ENCODE measurements at places on chromosomes 3 and 15.

DNA sequence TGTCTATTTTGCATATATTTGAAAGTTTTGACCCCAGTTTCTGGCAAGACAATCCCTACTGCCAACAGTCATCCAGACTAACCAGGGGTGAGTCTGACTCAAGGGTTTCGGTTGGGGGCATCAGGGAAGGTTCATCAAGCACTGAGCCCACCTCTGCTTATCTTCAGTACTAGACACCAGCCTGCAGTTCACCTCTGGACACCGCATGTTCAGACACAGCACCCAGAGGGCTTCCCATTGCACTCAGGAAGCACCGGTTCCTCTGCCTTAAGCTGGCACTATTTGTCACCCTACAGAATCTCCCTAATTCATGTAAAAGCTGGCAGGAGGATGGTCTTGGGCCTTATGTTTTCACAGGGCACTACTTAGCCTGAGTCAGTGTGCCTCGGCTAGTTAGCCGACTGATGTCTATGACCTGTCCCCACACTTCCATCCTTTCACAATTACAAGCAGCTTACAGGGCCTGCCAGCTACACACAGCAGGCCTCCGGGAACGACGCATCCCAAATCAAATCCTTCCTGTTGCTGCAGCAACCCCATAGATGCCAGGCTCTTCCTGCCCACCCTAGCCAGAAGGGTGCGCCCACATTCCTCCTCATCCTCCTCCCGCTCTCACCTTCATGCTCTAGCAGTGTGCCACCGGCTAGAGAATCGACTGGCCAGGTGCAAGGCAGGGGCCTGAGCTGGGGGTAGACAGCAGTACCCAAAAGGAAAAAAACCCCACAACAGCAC, 52.5 kb downstream of the SH3BP5 start:
- no peak for DNase-seq

GRCh38 chr15:99029341-99030144, 22.0 kb upstream of the PGPEP1L start:
- DNase-seq: no peak

- no peak for DNase-seq
These were observed 36.3 kb upstream of the GOLGA8J start for GRCh38 chr15:30046430-30046829.

GRCh38 chr3:17076940-17077605, 192.3 kb downstream of the PLCL2 start:
- no peak for DNase-seq

GRCh38 chr15:25057574-25057973, 102.8 kb downstream of the SNRPN start:
- DNase-seq: no peak

DNA sequence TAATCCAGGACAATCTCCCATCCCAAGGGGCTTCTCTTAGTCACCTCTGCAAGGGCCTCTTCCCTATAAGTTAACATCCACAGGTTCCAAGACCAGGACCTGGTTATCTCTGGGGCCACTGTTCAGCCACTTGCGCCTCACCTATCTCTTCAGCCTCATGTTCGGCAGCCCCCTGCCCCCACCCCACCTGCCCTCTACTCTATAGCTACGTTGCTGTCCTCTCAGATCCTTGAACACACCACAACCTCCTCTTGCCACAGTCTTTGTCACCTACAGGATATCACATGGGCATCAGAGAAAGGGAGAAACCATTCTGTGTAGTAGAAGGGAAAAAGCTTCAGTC, 33.9 kb downstream of the SLC41A3 start:
- no peak for DNase-seq

Measured in activated naive CD4-positive, alpha-beta T cell treated with Interleukin-2 at 50 U/mL for 16 hours (primary cell).